Inflammatory macrophage treated with lipopolysaccharide for 1 hour (primary cell): ENCODE measurements at places on chromosomes 4 and X.

DNA sequence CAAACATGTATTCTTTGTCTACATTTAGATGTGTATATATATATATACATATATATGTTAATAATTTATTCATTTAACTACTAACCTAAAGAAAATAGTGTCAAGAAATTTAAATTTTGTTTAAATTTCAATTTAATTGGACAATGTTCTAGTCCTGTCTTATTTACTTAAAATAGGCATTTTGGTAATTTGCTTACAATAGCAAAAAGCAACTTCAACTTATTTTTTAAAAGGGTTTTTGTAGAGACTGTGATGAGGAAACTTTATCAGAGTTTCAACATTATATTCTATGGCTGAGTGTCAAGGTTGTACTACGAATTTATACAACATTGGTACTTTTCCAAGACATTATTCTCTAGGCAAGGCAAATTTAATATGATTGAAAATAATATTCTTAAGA is 212.0 kb upstream of the ARSJ start:
- no peak for DNase-seq

- DNase-seq, result no peak
Measured at GRCh38 chr4:186666750-186667149, 56.9 kb downstream of the FAT1 start.

DNA sequence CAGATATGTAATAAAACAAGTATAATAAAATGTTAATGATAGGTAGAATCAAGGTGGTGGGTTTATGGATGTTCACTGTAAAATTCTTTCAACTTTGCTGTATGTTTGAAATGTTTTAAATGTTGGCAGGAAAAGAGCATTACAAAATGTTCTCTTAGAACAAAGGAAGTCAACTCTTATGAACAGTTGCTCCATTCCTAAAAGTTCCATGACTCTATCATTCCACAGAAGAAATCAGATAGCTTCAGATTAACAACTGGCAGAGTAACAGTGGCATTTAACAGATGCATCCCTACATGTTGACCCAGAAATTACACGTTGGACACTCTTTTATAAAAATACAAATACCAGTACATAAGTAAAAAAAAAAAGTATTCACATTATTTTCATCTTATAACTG is 2023.7 kb downstream of the ARAP2 start:
- DNase-seq, result no peak

DNA sequence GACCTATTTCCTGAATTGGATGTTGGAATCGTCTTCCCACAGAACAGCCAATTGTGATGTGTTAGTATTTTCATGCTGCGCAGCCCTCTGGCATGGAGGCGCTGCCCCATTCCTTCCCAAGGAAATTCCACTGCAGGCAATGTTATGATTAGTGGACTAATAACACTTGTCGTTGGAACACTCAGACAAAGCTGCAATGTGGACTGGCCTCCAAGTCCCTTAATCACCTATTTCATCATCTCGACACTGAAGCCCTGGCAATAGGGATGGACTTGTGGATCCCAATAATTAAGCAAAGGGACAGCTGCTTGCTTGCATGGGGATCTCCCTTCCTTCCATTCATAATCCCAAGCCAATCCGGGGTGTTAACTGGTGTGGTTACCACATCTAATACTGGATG is 78.8 kb upstream of the PLAC1 start:
- no peak for DNase-seq

DNA sequence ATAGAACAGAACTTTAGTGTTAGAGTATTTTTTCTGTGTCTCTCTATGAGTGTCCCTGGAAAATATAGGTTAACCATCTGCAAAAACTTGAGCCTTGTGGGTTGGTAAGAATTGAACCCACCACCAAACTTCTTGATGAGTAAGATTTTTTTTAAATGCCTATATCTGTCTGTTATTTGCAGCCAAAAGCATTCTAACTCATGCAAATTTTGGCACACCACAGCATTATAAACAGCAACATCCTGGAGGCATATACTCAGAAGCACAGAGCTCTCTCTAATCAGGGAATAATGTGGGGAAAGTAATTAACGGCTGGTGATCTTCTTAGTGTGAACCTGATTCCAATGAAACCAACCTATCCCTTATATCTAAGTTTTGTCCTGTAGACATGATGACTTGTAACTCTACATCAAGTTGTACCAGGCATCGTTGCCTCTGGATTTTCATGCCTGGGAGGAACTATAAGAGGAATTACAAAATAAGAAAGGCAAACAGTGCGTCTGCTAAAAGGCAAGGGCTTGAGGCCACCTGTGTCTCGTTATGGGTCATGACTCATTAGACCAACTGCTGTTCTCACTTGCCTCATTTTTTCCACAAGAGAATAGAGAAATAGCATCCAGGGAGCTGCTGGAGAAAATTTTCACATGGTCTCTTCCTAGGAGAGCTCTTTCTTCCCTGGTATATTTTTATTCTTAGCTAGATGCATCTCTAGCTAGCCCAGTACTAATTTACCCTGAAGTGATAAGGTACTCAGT is 202.4 kb downstream of the CHIC2 start:
- DNase-seq, result no peak
